Natural killer cell (primary cell): ENCODE measurements at places on chromosomes 7 and 10. TPM values are rescaled to one million over a fixed set of nuclear protein-coding genes. Genes with fewer than 3 reads are reported as not detected.
A peak's percentile ranks its signal among the peaks of the same experiment; 100 is the strongest.

The INHBA gene
- 0.65 TPM for total RNA-seq

The CHST3 gene
- not detected for total RNA-seq

The MSMB gene
- total RNA-seq, result not detected

The CFTR gene
- total RNA-seq, result not detected

The NPY4R gene
- total RNA-seq, result not detected

The GPRIN2 gene
- total RNA-seq, result not detected

The NEBL gene
- total RNA-seq, result 1.1 TPM

The LRWD1 gene
- total RNA-seq, result 24.1 TPM

The BUD31 gene
- 145 TPM for total RNA-seq

The PHYHIPL gene
- not detected for total RNA-seq

The SPDYE2B gene
- not detected for total RNA-seq

The C10orf120 gene
- total RNA-seq, result not detected

GRCh38 chr10:104580321-104580720, 60.8 kb upstream of the SORCS3 start:
- DNase-seq, result no peak

DNA sequence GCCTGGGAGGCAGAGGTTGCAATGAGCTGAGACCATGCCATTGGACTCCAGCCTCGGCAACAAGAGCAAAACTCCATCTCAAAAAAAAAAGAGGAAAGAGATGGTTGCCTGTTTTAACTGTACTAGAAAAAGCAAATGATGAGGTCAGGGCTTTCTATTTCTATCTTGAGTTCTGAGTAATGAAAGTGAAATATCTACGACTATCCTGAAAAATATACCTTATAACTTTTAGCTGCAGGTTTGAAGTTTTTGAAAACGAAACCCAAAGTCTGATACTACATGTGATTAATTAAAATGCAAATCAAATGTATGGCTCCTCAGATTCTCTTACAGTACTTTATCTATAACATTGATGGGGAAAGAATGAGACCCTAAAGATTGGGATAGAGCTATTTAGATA, 636.2 kb upstream of the LRRN3 start:
- DNase-seq, result no peak

GRCh38 chr10:16799621-16800020, 17.6 kb downstream of the RSU1 start:
- DNase-seq, result no peak

DNA sequence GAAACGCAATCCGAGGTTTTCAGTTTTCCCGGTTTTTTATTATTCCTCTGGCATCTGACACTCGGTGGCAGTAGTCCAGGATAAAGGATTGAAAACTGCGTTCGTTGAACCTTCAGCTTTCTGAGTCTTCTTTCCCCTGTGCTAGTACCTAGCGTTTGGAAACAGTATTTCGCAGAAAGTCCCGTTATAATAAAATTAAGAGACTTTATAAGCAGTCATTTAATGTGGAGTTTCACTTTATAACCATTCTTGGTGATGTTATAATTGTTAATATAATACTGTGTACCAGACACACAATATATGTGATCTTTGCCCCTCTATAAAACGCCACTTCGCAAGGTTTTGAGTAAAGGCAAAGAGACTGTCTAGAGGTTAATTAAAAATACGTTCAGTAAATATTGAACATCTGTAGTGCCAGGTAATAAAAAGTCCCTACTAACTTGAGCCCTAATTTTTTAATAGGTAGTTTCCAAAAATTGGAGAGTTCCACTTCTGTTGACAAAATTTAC, 874 bp downstream of the CISD1 start:
- DNase-seq, result no peak

GRCh38 chr7:70432567-70433001, 699.4 kb upstream of the GALNT17 start:
- no peak for DNase-seq

DNA sequence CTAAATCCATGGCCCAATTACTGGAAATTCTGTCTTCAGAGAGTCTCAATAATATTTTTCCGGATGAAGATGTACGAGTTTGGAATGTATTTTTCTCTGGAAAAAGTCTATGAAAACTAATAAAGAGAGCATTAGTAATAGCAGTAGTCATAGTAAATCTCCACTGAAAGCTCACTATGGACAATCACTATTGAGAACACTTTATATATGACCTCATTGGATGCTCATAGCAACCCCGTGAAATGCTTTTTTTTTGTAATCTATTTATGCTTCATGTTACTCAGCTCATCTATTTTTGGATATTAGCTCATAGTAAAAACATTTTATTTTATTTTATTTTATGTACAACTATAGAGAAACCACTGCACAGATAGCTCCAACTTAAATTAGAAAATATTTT, 94.3 kb upstream of the MYO3A start:
- DNase-seq, result no peak

DNA sequence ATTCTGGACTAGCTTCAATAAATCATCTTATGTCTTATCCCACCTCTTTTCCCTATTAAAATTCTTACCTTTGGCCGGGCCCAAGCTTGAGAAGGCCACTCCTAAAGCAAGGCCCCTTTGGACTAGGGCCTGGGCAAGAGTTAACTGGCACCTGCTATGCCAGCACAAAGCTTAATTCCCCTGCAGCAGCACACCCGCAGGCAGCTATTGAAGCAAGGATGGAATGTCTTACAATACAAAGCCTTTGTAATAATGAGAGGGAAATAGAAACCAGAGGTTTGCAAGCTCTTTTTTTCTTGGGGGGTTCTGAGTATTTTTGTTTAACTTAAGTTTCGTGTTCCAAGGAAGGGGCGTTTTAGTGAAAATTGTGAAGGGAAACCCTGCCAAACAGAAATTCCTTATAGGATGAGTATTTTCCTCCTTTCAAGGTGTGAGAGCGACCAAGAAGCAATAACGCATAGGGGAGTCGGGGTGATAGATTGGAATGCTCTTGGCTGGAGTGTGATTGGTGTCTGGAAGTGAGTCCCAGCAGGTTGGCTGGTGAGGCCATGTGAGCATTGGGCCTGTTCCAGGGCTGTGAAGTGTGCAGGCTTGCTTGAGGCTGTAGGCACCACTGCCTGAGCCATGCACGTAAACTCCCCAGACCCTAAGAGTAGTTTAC, 148.5 kb downstream of the KIAA1217 start:
- DNase-seq, result no peak

GRCh38 chr7:89780291-89780690, 374.0 kb upstream of the STEAP1 start:
- no peak for DNase-seq

- no peak for DNase-seq
These were observed 71.6 kb downstream of the PLCE1 start for GRCh38 chr10:94065362-94065761.

GRCh38 chr10:21742740-21743412, 208.8 kb downstream of the MLLT10 start:
- no peak for DNase-seq

DNA sequence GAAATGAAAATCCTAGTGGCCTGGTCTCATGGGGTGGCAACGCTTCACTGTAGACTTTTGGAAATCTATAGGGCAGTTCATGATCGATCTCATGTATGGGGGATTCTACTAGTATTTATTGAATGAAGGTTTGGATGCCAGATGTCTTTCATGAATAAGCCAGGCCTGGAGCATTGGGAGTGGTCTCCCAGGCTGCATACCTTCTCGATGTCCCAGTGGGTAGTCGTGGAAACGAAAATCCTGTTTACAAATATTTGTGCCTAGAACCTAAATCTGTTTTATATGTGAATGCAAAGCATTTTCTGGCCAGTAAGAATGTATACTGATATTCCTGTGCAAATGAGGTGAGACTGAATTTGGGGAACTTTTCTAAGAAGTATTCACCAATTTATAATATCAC, 105.0 kb upstream of the C1QL3 start:
- DNase-seq, result no peak

- DNase-seq, result no peak
These were observed 170.7 kb upstream of the CTBP2 start for GRCh38 chr10:125331056-125331455.

DNA sequence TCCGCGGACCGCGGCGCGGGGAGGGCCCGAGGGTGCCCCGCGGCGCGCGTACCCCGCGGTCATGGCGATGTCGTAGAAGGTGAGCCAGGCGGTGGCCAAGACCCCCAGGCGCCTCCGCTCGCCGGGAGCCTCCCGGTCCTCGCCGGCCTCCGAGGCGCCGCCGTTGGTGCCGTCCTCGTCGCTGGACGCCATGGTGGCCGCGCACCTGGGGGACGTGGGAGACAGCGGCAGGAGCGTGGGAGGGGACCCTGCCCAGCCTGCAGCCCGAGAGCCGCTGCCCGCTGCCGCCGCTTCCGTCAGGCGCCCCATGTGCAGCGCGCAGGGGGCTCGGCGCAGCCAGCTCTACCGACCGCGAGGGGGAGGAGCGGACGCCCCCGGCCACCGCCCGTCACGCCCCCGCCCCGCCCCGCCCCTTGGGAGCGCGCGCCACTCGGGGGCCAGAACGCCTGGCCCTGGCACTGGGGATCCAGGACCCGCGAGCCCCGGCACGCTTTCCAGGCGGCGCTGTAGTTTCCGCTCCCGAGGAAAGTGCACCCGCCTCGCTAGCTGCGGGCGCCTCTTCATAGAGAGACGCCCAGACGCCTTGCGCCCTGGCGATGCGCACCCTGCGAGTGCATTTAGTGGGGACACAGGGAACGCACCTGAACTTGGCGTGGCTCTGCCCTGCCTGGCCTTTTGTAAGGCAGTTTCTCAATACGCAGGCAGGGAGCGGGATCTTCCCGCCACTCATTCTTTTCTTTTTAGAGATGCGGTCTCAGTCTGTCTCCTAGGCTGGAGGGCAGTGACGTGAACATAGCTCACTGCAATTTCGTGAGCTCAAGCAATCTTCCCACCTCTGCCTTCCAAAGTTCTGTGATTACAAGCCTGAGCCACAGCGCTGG, at the start of gene HACD1:
TSS of gene HACD1 (minus strand) at position 344 of the 881 bp plus-strand sequence. CDS start at position 309, 35 bp downstream.
- peak; percentile 38 for DNase-seq

DNA sequence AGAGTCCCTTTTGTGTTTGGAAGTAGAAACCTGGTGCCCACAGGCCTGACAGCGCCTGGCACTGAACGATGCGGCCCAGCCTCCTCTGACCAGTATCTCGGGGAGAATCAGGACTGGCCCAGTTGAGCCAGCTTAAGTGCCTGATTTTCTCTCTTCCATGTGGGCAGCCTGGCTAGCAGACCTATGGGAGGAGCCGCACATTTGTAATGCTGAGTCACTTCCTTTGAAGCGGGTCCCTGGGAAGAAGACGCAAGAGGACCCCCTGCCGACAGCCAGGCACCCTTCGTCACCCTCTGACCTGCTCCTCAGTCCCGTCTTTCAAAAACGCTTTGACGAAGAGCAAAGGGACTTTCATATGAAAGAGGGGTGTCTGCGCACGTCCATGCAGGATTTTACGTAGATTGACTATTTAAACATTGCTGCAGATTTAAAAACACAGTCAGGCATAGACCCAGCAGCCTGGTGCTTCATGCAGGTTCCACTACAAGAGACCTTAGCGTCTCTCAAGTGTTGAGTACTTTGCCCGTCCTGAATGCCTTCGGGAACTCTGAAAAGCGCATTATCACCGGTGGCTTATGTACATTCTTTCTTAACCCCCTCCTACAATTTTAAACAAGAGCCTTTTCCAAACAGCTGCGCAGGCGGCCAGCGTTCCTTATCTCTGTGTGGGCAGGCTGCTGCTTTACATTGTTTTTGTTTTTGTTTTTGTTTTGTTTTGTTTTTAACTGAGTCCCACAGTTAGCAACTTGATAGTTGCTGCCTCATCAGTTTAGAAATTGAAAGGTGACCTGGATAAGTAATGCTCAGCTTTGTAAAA, 36.5 kb upstream of the AP5Z1 start:
- peak; percentile 63 for DNase-seq

GRCh38 chr10:31867646-31868045, 61.0 kb downstream of the ARHGAP12 start:
- no peak for DNase-seq

GRCh38 chr7:102456327-102456726, 8.3 kb downstream of the ALKBH4 start:
- no peak for DNase-seq

DNA sequence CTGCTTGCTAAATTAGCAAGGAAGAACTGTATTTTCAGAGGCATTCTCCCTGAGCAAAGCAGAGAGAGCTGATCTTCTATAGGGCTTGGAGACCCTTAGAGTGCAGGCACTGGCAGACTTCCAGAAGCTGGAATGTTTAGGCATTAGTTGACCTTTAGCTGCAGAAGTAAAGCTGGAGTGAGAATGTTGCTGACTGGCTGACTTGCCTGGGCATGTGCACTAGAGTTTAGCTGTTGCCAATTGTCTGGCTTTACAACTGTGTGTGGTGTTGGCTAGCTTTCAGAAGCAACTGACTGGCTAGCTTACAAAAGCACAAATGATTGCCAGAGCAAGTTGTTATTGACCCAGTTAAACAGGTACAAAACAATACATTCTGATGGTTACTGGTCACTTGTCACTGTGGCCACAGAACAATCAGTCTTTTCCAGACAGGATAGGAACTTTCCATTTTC, 25.1 kb downstream of the FAM13C start:
- no peak for DNase-seq

- peak; percentile 84 for DNase-seq
These were observed 19.4 kb downstream of the SFTPD start for GRCh38 chr10:79929409-79929904.

DNA sequence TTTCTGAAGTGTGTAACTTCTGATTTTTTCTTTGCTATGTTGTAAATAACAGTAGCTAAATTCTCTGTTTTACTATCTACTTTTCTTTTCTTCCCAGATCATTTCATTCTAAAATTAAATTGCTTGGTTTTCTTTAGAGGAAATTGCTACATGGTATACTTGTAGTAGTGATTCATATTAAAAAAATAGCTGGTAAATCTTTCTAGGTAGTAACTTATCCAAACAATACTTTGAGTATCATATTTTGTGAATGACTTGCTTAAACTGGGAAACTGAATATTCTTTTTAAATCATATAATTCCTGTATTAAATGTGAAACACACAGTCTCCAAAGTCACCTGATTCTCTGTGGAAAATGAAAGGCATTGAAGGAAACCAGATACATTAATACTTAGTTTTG, 85.5 kb downstream of the ZNRF2 start:
- DNase-seq, result no peak

DNA sequence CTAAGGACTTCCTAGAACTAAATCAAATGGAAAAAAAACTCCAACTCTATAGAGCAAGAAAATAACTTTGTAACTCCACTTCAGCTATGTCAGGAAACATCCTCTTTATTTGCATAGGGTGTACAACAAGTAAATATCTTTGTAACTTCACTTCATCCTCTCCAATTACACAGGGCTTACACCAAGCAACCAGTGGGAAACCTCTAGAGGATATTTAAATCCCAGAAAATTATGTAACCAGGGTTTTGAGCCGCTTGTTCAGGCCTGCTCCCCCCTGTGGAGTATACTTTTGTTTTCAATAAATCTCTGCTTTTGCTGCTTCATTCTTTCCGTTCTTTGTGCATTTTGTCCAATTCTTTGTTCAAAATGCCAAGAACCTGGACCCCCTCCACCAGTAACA, 22.2 kb downstream of the LIPJ start:
- DNase-seq, result no peak
